HT1080 (cell line): ENCODE measurements at places on chromosomes 2 and 18.

GRCh38 chr2:70850925-70851324 is 15.3 kb upstream of the CD207 start:
- DNase-seq = peak; percentile 31

DNA sequence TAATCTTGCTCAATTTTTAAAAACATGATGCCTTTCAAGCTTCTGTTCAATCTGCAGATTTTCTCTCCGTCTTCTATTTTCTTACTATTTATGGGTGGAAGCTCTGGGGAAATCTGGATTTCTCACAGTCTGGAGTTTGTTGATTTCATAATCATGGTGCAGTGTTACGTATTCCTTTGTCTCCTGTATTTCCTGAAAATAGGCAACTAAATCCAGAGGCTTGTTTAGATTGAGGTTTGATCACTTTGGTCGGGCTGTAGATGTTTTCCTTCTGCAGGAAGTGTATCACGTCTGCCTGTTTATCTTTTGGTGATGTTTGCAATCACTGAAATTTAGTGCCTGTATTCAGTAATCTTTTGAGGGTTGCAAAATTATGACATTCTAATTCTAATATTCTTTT is 487.7 kb downstream of the LRRTM4 start:
- DNase-seq = no peak

- DNase-seq = no peak
Measured at GRCh38 chr2:32222966-32223365, 41.7 kb downstream of the NLRC4 start.

- DNase-seq = no peak
Measured at GRCh38 chr2:4964579-4964978, 727.6 kb upstream of the SOX11 start.

GRCh38 chr2:172893111-172893510 is 157.5 kb downstream of the RAPGEF4 start:
- no peak for DNase-seq

GRCh38 chr2:166764216-166764615 is 124.1 kb upstream of the XIRP2 start:
- DNase-seq = no peak

DNA sequence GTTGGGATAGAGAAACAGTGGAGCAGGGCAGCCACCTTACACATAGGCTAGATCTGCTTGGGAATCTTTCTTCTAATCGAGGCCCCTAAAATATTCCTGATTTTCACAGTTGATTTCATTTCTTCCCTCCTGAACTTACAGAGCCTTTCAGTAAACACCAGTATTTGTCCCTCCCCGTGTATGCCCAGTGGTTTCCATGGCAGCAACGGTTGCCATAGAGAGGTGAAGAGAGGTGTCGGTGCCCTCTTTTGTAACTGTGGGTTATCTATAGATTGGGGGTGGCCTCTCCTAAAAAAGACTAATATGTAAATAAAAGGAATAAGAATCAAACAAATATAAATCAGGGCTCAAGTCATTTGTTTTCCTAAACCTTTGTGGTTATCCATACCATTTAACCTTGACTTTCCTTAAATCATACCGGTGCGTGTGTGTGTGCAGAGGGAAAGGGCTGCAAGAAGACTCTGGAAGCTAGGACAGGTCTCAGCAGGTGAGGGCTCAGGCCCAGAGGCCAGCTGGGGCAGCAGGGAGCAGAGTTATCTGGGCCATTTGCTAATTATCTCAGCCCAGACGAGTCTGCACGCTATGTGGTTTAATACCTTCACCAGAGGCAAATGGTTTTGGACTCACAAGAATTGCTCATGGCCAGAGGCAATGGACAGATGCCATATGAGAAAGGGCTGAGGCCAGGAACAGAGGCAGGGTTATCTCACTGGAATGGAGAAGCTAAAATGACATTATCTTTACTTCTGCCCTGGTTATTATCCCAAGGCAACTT is 35.5 kb downstream of the LIPG start:
- DNase-seq = no peak

DNA sequence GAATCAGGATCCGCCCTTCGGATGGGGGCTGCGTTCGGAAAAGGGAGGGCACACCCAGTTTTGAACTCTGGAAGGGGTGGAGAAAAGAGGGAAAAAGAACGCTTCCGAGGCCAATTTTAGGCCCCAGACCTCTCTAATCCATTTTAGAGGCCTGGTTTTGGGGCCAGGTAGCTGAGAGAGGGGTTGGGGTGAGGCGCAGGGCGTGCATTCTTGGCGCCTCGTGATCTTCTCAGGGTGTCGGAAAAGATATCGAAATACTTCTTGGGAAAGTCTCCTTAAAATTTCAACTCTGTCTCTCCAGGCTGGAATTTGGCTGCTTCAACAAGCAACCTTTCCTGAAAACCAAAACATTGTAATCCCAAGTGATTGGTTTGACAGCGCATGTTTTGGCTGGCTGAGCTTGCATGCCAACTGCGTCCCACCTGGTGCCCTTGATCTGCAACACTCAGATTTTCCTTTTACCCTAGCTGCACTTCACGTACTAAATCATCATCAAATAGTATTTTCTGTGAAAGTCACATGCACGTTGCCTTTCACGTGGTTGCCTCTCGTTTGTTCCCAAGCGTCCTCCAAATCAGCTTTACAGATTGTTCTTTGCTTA is 864 bp upstream of the XPO1 start:
- DNase-seq = peak; percentile 47

- DNase-seq = no peak
Measured at GRCh38 chr2:60741576-60741975, 14.5 kb upstream of the PAPOLG start.

DNA sequence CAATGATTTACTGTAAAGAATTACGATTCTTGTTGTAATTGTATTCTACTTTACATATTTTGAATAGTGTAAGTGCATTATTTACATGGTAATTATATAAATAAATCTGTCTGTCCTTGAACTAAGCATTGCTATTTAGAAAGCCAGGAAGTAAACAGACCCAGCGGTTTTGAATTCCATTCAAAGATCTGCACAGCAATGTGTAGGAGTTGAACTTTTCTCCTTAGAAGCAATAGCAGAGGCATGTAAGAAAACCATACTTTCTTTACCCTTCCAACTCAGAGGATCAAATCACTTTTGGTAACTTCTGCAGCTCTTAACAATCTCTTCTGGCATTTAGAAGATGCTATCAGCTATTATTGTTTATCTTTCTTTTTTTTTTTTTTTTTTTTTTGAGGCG is 109.2 kb upstream of the VRK2 start:
- no peak for DNase-seq

DNA sequence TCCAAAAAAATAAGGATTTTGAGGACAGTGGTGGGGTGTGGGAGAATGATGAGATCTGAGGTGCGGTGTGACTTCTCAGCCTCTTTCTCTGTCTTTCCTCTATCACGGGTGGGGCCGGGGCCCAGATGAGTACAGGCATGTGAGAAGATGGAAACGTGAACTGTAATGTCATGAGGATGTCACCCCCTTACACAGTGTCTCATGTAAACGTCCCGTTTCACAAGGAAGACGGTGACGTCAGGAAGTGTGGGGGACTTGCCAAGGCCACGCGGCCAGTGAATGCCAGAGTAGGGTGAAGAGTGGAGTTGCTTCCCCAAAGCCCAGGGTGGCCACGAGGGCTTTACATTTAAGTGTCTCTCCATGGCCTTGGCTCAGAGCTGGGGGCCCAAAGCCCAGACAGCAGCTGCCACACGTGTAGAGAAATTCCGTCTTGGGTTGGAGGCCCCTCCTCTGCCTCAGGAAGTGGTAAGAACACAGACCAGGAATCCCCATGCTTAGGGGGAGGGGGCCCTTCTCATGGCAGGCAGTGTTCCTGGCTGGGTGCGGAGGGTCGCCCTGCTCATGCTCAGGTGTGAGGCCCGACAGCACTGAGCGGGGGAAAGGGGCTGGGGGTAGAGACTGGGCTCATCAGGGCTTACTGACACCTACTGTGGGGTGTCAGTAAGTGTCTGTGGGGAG is 80.9 kb upstream of the SMAD7 start:
- DNase-seq = no peak

DNA sequence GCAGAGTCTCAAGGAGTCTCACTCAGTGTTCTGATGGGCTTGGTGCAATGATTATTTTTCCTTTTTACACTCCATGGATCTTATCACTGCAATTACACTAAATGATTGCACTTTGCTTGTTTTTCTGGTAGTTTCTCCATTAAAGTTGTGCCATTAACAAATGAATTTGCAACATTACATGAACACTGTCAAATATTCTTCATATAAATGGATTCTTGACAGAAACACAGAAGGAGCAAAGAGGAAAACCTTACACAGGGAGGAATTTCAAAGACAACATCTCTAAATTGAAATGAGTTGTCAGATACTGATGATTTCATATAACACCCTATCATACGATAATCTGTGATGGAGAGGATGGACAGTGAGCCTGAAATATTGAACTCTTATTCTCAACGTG is 65.4 kb upstream of the CHST9 start:
- DNase-seq = no peak

- DNase-seq = no peak
Measured at GRCh38 chr2:23432531-23432930, 47.6 kb downstream of the KLHL29 start.

DNA sequence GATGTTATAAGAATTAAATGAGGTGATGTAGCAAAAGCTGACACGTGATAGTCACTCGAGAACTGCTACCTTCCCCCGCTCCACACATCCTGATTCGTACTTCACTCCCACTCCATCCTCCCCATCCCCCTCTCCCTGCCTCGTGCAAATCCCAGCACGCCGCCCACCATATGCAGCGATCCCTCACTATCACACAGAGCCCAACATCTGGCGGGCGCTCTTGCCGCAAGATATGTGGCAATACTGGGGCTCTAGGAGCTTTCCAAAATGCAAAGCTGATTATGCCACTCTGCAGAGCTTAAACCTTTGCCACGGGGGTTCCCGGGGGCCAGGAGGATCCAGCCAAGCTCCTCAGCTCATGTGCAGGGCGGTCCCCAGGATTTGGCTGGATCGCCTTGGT is 37.4 kb downstream of the DNMT3A start:
- DNase-seq = no peak

- no peak for DNase-seq
Measured at GRCh38 chr2:23360571-23361125, 24.3 kb upstream of the KLHL29 start.

DNA sequence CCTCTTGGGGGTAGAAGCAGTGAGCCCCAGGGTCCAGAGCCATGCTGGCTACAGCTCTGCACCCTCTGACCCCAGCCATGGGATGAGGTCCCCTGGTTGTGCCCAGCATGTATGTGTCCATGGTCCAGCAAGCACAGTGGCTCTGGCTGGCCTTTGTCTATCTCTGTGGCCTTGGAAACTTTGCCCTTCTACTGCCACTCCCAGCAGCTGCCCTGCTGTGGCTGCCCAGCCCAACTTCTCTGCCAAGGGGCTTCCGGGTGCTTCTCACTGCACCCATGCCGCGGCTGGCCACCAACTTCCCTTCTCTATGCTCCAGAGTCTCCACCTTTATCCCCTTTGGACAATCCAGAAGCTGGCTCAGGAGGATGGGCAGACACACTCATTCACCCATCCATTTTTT is 18.8 kb downstream of the TMEM185B start:
- DNase-seq = no peak

GRCh38 chr2:10537522-10538199 is 89.5 kb upstream of the ODC1 start:
- no peak for DNase-seq
